Fibroblast of skin of right biceps (primary cell): ENCODE measurements at places on chromosomes 4 and X.
A peak's percentile ranks its signal among the peaks of the same experiment; 100 is the strongest.

GRCh38 chrX:132875650-132876522 lies 82.5 kb downstream of the HS6ST2 start:
- DNase-seq, result no peak

DNA sequence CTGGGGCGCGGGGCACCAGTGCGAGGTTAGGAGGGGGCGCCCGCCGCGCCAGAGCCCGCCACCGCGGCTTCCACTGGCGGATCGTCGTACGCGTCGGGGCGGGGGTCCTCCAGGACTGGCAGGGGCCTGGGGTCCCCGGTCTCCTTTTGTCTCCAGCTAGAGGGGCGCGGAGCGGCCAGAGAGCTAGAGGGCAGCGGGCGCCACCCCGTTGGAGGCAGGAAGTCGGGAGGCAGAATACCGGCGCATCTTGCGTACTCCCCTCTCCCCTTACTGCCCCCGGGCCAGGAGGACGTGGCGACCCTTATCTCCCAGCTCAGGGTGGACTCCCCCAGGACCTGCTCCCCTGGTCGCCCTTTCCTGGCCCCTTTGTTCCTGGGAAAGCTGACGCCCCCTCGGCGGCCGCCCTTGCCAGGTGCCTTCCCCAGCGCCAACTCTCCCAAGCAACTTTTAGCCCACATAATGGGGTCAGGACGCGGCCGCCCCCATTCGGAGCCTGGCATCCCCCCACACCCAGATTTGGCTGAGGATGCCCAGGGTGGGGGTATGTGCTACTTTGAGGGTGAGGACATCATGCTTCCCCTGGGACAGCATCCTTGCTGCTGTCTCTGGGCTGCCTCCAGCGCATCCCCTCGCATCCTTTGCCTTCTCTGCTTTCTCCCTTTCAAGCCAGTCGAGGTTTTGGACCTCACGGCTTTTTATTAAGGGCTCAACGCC lies 933 bp downstream of the CNKSR2 start:
- DNase-seq, result no peak

DNA sequence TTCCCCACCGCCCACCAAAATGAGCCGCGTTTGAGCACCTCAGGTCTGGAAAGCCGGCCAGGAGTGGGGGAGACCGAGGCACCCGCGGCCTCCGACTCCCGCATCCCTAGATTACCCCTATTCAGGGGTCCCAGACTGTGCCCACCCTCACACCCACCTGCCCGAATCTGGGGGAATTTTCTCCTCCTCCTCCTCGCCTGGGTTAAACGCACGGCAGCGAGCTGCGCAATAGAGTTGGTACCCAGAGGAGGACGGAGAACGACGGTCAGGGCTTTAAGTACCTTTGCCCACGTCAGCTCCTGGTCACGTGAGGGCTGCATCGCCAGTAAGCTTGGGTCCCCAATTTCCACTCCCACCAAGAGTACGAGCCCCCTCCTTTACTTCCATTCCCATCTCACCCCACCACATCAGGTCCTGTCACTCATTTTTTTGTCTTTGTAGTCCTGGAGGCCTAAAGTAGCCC lies at the start of gene ARMCX2:
ARMCX2 (minus strand) TSS at position 250 of the 463 bp plus-strand sequence. CDS start 2,262 bp downstream, outside the sequence.
- peak; percentile 76 for DNase-seq

GRCh38 chrX:23742174-23742696 lies 841 bp downstream of the ACOT9 start:
- peak; percentile 64 for DNase-seq

DNA sequence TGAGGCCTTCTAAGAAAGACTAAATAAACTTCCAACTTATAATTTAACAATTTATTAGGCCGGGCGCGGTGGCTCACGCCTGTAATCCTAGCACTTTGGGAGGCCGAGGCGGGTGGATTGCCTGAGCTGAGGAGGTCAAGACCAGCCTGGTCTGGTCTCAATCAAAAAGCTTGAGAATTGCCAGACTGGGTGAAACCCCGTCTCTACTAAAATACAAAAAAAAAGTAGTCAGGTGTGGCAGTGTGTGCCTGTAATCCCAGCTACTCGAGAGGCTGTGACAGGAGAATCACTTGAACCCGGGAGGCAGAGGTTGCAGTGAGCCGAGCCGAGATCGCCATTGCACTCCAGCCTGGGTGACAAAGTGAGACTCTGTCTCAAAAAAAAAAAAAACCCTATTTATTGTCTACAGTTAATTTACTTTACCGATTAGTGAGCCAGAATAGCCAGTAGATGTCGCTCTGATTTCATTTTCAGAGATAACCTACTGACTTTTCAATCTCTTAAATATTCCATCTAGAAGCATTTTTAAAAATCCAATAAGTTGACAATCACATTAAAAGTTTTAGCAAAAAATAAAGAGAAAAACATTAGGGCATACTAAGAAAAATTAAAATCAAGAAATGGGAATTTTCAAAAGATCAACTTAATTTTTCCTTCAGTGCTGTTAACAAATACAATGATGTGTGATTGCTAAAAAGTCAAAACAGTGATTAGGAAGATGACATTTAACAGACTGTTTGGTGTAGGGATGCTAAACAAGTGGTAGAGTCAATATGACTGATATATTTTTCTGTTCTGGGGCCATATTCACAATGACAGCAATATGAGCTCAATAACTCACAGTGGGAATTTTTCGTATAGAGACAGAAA lies 4.3 kb upstream of the SHROOM3 start:
- DNase-seq, result peak; percentile 69

GRCh38 chr4:1683736-1684505 lies at the start of gene FAM53A:
FAM53A (minus strand) TSS chr4:1684313; CDS start chr4:1668741, 15,572 bp downstream.
- DNase-seq, result peak; percentile 87

DNA sequence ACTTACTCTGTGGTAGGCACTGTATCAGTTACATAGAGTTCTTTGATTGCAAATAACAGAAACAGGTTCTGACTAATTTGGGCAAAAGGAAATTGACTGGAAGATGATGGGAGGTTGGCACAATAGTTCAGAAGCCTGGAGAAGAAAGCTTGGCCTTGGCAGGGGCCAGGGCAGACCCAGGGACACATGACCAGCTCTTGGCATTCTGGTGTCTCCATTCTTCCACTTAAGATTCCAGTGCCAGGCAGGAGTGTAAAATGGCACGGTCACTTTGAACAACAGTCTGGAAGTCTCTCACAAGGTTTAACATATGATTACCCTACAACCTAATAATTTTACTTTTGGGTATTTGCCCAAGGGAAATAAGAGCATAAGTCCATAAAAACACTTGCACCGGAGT lies 175.9 kb downstream of the BCOR start:
- no peak for DNase-seq

- DNase-seq, result no peak
Observed at GRCh38 chrX:78945186-78945912, at the start of gene P2RY10. P2RY10 (plus strand) TSS chrX:78945391; CDS start chrX:78960521, 15,130 bp downstream.

DNA sequence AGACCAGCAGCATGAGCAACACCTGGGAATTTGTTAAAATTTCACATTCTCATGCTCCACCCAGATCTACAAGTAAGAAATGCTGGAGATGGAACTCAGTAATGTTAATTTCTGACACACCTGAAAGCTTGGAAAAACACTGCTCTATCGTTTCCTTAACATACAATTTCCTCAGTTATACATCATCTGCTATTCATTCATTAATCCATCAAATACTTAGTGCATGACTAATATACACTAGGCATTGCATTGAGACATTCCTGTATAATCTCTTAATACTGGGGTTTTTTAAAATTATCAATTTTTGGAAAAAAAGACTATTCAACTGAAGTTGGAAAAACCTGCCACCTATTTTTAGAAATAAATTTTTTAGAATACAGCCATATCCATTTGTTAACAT lies 106.1 kb downstream of the CHM start:
- peak; percentile 2 for DNase-seq

DNA sequence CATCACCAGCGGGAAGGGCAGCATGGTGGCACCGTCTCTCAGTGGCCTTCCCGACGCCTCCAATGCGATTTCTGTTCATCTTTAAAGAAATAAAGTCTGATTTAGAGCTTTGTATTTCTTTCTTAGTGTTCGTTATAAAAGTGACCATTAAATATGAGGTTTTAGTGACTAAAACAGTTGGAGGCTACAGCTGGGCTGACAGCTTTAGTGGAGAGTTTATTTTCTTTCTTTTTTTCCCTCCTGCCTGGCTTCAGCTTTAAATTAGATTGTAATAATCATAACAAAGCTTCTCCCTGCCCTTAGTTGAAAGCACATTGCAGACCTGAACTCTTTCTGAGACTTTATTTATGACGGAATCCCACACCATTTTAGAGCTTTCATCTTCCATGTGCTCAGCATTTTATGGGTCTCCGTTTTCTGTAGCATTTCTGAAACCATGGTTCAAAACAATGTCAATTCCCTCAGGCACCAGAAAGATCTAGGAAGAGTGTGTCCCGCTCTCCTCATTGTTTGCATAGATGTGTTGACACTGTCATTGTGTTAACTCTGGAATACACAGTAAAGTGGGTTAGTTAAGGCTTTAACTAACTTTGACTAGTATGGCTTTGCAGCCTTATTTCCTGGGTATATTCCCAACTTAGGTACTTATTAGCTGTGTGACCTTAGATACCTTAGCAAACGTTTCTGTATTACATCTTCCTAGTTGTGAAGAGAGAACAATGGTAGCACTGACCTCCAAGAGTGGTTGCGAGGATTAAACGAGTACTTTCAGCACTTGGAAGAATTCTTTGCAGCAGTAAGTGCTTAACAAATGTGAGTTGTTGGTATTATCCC lies 97.4 kb upstream of the PGRMC2 start:
- no peak for DNase-seq

DNA sequence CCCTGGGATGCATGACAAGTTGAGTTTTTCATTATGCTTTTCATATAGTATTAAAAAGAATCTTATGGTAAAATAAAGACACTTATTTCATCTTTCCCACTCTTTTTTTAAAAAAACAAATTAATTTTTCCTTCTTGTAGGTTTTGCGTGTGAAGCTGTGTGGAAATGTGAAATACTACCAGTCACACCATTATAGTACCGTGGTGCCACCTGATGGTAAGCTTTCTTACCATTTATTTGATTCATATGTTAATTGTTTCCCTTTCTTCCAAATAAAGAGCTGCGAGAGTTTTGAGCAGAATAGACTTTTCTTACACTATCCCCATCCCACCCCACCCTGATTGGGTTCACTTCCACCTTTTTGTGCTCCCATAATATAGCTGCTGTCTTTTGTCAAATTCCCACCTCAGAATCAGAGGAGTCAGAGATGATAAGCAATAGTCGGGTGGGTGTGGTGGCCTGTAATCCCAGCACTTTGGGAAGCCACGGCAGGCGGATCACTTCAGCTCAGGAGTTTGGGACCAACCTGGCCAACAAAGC lies 44.3 kb downstream of the CASP6 start:
- no peak for DNase-seq

DNA sequence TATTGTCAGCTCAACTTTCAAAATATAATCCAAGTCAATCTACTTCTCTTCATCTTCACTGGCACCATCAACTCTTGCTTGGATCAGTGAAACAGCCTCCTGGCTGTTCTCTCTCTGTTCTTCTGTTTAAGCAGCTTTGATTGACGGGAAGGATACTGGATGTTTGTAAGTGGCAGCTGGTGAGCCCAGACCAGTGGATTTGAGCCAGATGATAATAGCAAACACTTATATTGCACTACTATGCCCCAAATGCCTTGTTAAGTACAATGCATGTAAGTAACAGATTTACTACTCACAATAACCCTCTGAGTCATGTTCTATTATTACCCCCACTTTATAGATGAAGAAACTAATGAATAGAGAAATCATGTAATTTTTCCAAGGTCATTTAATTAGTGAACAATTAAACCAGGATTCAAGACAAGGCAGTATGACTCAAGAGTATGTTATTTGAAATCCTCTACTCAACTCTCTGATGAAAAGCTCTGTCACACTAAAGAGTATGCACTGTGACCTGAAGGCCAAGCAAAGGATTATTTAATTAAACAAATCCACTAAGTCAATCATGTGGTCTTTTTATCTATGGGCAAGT lies 44.8 kb downstream of the SPANXN3 start:
- no peak for DNase-seq

DNA sequence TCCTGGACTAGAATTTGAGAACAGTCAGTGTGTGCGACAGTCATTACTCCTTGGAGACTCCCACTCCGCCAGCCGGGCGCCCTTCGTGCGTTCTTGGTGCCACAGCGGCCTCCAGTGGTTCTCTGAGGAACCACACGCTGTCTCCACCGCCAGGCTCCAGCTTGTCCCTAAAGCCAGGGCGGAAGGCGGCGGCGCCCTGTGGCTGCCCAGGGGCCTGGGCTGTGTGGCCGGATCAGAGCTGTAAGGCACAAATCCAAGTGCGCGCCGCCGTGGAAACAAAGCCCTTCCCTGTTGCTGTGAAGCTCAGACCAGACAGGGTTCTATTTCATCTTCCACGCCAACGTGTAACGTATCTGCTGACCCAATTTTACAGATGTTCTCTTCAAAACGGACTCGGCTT lies 34.2 kb downstream of the IDS start:
- DNase-seq, result peak; percentile 53

GRCh38 chr4:3671571-3672464 lies 94.4 kb upstream of the ADRA2C start:
- DNase-seq, result no peak

DNA sequence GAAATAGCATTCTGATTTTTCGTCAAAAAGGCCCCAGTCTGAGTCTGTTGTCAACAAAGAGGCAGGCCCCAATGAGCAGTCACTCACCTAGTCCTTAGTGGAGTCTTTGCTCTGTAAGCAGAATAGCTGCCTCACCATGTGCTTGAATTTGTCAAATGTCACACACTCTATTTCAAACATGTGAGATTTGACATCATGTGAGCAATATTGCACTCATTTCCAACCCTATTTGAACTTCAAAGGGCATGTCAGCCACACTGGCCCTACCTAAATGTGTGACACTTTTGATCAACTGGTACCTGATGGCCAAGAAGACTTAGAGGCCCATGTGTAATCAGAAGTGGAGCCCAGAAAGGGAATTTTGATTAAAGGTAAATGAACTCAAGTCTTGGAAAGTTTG lies 59.4 kb upstream of the PLAC1 start:
- DNase-seq, result no peak

DNA sequence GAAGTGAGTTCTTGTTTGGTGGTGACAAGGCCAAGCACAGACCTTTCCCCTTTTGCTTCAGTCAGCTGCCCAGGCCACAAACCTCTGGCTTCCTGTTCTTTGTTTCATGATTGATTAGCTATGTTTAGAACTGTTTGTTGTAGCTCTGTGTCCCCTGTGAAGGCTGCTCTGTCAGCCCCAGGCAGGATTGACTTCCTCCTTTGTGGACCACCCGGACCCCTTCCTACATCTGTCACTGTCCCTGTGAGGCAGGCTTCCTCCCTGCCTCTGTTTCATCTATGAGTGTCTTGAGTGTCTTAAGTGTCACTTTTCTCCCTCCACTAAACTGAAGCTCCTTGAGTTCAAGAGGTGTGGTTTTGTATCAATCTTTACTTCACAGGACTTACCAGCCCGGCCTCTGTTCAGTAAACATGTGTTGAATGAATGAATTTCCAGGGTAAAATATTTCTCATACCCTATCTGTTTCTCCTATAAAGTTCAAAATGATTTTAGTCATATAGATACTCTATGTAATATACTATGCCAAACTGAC lies 83.5 kb downstream of the ZNF674 start:
- no peak for DNase-seq
